NCI-H1092 treated with DMSO at 0.1 percent for 48 hours (cell line): ENCODE measurements at places on chromosomes 11 and 22.

GRCh38 chr11:14503023-14503422, 3.4 kb upstream of the COPB1 start:
- no peak for DNase-seq

- no peak for DNase-seq
These were observed 8.2 kb downstream of the DPF2 start for GRCh38 chr11:65341856-65342255.

DNA sequence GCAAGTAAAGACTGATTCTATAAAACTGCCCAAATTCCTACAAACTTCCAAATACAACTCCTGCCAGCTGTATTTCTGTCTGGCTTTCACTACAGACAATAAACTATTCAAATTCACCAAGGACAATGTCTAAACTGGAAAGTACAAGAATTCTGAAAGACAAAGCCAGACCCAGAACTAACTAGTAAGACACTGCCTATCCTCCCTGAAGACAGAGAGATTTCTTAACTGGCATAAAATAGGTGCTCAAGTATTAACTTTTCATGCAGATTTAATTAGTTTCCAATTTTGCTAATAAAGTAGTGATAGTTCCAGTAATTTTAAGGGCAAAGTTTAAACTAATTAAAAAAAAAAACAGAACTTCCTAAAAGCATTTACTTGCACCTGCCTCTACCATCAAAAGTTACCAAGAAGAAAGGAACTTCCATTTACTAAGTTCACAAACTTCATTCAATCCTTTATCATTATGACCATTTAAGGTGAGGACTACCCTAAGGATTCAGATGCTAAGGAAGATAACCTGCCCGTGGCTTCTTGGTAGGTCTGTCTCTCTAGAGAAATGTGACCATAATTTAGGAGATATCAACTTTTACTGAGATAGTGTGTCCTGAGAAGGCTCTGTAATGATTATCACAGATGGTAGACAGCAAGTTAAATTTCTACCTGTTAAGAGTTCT, 45.2 kb downstream of the CELF1 start:
- DNase-seq = no peak

GRCh38 chr11:86069408-86070101, 671 bp upstream of the PICALM start:
- DNase-seq = no peak

- peak; percentile 48 for DNase-seq
These were observed 4.6 kb upstream of the GALR3 start for GRCh38 chr22:37818409-37819104.

DNA sequence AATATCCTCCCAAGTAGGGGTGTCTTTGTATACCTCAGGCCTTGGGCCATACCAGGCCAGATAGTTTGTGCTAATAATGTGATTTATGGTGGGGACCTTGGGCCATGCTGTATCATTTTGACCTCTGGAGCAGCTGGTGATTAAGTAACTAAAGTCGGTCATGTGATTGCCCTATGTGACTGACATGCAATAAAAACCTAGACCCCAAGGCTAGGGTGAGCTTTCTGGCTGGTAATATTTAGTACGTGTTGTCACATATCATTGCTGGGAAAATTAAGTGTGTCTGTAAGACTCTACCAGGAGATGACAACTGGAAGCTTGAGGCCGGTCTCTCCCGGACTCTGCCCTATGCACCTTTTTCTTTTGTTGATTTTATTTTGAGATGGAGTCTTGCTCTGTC, 12.6 kb upstream of the TFIP11 start:
- DNase-seq = no peak

GRCh38 chr11:104060004-104060794, 23.8 kb downstream of the DDI1 start:
- DNase-seq = no peak

- DNase-seq = no peak
These were observed 293.3 kb downstream of the BRD1 start for GRCh38 chr22:49534386-49534785.

- no peak for DNase-seq
These were observed 43.5 kb downstream of the DBX1 start for GRCh38 chr11:20116825-20117224.

GRCh38 chr11:37171451-37171850, 573.4 kb upstream of the RAG2 start:
- DNase-seq = no peak

- DNase-seq = no peak
These were observed 49.9 kb downstream of the STIM1 start for GRCh38 chr11:3905080-3905953.

DNA sequence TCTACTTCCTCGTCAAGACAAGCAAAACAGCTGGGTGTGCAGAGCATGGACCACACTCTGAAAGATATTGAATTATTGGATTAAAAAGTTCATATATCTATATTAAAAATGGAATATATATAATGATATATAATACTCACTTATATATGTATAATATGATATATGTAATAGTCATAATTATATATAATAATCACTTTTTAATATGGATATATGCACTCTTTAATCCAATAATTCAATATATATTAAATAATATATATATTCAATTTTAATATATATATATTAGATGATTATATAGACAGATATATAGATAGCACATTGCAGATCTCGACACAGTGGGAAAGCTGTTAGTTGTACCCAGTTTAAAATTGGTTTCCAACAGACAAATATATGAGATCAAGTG, 182.1 kb upstream of the CARD18 start:
- DNase-seq = no peak

GRCh38 chr22:44179196-44179988, 1.3 kb upstream of the PARVG start:
- DNase-seq = no peak

- DNase-seq = no peak
These were observed 61.7 kb downstream of the MYO7A start for GRCh38 chr11:77189588-77190210.

- DNase-seq = no peak
These were observed 40.5 kb downstream of the OR10A6 start for GRCh38 chr11:7890417-7891172.

DNA sequence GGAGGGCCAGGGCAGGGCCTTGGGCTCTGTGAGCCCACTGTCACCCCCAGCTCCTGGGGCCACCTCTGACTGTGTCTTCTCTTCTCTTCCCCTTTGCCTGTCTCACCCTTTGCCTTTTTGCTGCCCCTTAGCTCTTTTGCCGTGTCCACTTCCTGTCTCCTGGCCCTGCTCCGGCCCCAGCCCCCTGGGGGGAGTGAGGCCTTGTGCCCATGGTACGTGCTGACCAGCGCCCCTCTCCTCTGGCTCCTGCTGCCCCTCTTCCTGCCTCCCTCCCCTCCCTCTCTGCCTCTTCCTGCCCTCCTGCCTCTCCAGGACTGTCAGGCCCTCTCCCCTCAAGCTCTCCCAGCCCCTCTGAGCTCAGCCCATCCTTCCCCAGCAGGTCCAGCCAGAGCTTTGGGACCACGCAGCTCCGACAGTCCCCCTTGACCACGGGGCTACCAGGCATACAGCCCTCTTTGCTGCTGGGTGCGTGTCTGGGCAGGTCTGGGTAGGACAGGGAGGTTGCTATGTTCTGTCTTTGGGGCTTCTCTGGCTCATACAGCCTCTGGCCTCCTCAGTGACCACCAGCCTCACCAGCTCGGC, 11.7 kb downstream of the TMEM258 start:
- no peak for DNase-seq

GRCh38 chr22:23072911-23073491, 2.7 kb downstream of the GNAZ start:
- DNase-seq = no peak

GRCh38 chr11:80104191-80104590, 663.4 kb upstream of the TENM4 start:
- no peak for DNase-seq

DNA sequence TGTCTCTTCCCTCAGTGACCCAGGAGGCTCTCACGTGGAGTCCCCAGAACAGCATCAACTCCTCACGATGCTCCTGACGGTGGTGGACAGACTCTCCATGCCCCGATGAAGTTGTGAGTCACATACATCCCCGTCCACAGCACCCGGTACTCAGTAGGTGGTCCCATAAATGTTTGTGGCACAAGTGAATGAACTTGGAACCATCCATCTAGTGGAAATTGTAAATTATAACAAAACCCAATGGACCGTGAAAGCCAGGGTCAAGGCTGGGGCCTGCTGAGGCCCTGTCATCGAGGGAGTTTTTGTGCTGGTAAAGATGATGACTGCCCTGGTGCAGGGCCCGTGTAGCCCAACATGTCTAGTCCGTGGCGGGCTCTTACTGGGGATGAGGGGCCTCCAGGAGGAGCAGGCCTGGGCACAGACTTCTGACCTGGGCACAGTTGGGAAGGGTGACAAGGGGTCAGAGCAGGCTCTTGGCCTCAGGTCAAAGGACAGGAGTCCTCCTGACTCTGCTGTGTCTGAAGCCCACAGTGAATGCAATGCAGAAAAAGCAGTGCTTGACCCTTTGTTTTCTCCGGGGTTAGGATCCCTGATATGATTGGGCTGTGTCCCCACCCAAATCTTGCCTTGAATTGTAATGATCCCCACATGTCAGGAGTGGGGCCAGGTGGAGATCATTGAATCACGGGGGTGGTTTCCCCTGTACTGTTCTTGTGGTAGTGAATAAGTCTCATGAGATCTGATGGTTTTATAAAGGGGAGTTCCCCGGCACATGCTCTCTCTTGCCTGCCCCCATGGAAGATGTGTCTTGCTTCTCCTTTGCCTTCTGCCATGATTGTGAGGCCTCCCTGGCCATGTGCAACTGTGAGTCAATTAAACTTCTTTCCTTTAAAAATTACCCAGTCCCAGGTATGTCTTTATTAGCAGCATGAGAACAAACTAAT, 20.0 kb upstream of the SMIM38 start:
- DNase-seq = no peak

DNA sequence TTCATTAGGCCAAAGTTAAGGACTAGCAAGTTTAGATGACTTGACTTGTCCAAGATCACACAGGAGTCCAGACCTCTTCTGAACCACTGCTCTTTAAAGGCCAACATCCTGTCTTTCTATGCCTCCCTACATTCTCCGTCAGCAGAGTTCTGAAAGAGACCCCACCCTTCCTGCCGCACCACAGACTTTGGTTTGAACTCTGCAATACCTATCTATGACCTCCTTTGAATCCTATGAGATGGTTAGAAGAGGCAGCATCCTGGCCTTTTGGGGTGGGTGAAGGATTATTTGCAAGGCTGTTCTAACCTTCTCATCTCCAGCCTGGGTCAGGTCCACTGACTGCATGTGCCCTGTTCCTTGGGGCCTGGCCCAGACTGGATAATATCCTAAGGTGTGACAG, 4.3 kb upstream of the RRM1 start:
- DNase-seq = no peak
